Fibroblast of the aortic adventitia (primary cell): ENCODE measurements at places on chromosomes 12 and 14.
A peak's percentile ranks its signal among the peaks of the same experiment; 100 is the strongest.

DNA sequence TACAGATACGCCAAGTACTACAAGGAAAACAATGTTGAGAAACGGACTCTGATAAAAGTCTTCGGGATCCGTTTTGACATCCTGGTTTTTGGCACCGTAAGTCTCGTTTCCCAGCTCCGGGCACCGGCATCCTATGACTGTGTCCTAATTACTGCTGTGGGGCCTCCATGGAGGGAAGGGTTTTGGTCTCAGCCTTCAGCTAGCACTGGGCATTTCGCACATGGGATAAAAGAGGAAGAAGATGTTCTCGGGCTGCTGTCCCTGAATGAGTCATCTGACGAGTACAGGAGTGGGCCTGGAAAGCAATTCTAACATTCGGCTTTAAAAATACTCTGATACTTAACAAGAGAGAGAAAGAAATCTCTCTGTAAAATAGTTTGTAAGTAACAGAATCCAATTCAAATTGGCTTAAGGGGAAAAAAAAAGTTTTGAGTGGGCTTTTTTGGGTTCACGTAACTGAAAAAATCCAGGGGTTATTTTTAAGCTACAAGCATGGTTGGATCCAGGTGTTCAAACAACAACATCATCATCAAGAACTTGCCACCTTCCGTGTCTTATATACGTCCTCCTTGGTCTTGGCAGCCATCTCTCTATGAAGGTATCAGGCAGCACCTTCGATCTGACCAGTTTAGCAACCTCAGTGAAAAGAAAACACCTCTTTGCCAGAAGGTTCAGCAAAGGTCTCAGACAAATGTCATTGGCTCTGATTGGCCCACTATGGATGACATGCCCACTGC, 34.4 kb upstream of the P2RX4 start:
- no peak for DNase-seq

- no peak for DNase-seq
Observed at GRCh38 chr14:61419201-61419600, 97.8 kb downstream of the PRKCH start.

DNA sequence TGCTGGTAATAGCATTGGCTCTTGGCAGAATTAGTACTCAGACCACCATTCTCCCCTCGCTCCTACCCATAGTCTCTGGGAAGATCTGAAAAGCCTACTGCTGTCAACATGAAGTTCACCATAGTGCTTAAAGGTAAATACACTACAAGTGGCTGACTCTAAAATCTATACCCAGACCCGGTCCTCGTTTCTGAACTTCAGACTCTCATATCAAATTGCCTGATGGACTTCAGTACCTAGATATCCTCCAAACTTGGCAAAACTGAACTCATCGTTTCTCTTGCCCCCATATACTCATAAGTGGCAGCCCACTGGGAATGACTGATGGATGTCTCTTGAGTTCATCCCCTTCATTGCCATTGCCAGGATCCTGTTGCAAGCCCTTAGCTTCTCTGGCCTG, 67.3 kb downstream of the VCPKMT start:
- no peak for DNase-seq

GRCh38 chr12:774051-774614, 21.8 kb downstream of the WNK1 start:
- DNase-seq = peak; percentile 41

- DNase-seq = no peak
Observed at GRCh38 chr12:103778781-103779180, 62.3 kb downstream of the NT5DC3 start.

- DNase-seq = no peak
Observed at GRCh38 chr12:128724468-128725046, 99.2 kb downstream of the SLC15A4 start.

- no peak for DNase-seq
Observed at GRCh38 chr14:55473786-55474185, 33.4 kb upstream of the TBPL2 start.

DNA sequence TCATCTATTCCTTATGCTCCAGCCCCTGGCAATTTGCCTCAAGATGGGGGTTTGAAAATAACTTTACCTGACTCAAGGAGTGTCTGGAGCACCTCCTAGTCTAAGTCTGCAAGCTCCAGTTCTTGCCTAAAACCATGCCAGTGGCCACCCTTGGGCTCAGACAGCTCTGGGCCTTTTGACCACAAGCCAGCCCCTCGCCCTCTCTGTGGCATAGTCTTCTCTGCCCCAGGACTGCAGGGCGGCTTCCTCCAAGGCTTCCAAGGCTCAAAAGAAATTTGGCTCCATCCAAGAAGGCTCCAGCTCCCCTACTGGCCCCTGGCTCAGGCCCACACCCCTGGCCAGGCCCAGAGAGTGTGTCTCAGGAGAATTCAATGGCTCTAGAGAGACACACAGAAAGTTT, 14.8 kb downstream of the ACVRL1 start:
- DNase-seq = no peak
